Right atrium auricular region (tissue), 2 donors: ENCODE measurements at places on chromosomes 6 and 20. TPM values are rescaled to one million over a fixed set of nuclear protein-coding genes. Genes with fewer than 3 reads are reported as not detected.

DNA sequence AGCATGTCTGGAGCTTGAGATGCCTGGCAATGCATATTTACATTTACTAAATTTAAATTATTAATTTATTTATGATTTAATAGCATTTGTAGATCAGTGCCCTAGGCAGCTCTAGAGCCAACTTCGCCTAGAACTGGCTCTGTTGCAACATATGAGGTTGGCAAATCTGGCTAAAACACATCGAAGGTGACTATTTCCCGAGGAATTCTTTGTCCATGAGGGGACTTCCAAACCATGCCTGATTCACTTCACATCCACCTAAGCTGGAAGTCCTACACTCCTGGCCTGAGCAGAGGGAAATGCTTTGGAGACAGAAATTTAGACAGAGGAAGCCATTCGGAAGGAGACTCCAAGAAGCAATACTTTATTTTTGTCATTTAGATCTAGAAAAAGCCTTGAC is 211.0 kb upstream of the ARG1 start:
- no peak for DNase-seq

DNA sequence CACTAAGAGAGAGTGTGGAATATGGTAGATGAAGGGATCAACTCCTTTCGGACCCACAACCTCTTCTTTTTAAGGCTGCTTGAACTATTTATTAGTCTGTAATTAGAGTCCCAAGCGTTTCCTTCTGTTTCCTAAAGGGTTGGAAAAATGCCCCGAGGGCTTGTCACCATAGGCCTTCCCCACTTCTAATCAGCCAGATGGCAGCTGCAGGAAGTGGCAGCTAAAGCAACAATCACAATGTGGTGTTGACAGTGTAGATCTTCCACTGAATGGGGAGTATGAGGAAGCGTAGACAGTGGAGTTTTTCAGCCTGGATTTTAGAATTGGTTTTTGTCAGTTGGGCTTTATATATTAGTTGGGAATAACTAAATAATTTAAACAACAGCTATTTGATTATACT is 40.6 kb downstream of the SLC35D3 start:
- no peak for DNase-seq

DNA sequence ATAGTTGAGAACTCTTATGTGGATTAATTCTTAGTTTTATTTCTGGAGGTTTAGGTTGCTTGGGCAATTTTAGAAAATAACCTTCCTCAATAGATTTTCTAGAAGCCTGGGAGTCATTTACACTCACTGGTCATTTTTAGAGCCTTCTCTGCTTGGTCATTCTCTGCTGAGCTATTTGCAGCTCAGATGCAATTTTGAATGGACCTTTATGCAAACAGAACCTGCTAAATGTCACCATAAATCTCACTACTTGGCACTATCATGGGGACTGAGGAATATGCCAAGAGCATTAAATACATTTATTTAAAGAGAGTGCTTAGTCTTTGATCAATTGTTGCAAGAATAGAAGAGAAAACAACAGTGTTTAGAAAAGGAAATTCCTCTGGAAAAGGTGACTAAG is 154.0 kb downstream of the CLVS2 start:
- no peak for DNase-seq

DNA sequence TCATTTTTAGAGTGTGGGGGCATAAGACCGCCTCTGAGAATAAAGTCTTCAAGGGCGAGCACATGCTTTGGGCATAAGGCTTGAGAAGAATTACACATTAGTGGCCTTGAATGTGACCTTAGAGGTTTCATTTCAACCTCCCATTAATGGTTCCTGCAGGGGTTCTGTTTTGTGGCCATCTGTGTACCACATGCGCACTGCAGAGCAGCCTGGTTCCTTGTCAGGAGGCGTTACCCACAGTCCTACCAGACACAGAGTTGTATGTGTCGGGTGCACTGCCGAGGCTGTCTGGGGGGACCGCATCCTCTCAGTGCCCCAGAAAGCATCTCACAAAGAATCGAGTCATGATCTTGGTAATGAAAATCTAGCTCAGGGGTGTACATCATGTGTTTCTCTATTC is 115.7 kb downstream of the B3GAT2 start:
- DNase-seq = no peak

Gene CEP250
- 13.0 TPM for total RNA-seq

Gene GGTLC1
- not detected for total RNA-seq

Gene PPP1R18
- total RNA-seq = 17.5 TPM

Gene CAGE1
- not detected for total RNA-seq

Gene EEF1A2
- total RNA-seq = 886 TPM

Gene RREB1
- 30.3 TPM for total RNA-seq

Gene POPDC3
- total RNA-seq = 57.6 TPM

Gene BPIFA1
- not detected for total RNA-seq
